ENCODE measurements at places on chromosomes 1 and 21. TPM values are rescaled to one million over a fixed set of nuclear protein-coding genes. Genes with fewer than 3 reads are reported as not detected.
A peak's percentile ranks its signal among the peaks of the same experiment; 100 is the strongest.

DNA sequence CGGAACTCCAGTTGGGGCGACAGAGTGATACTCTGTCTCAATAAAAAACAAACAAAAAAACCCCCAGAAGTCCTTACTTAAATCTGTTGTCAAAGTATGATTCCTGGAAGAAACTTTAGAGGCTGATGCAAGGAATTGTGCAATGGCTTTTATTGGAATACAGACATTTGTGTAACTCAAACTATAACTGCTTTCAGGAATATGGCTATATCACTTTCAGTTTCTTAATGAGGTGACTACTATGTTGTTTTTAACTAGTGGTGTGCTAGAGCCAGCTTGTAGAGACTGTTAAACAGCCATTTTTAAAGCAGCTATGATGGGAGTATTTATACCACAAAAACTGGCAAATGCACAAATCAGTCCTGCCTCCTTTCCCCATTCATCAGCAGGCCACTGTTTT lies 22.7 kb upstream of the DNAJC28 start:
- no peak for DNase-seq

CFAP141 gene
- not detected for total RNA-seq

DNA sequence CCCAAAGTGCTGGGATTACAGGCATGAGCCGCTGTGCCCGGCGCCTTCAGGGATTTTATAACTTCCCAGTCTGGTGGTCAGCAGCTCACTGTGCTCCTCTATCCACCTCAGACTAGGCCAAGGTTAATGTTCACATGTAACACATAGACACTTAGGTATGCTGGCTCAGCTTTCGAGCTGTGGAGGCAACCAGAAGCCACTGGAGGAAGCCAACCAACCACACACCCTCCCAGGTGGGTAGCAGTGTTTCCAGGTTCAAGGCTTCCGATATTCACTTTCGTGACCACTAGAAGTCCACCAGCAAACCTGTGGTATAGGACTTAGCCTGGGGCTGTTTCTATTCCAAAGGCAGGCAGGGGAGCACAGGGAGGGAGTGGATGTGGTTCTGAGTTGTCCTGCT lies 255.9 kb upstream of the KIAA0040 start:
- no peak for DNase-seq

KRTAP19-3 gene
- not detected for total RNA-seq

DNA sequence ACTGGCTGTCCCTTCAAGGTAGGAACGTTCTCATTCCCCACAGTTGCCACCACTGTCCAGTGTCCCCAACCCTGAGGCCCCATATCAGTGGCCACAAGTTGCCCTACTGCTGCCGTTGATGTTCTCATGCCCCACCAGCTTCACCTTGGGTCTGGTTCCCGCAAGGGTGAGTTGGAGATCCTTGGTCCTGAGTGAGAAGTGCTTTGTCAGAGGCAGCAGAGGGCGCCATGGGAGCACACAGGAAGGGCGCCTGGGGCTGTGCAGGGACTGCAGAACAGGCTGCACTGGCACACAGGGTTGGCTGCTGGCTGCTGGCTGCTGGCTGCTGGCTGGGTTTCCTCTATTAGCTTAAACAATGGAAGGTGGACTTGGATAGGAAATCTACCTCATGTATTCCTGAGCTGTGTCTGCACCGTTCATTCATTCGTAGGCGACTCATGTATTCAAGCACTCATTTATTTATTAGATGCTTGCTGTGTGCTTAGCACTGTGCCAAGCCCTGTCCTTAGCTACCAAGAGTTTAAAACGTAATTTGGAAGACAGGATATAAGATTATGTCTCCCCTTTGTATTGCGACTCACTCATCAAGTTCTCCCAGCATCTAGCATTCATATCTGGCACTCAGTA lies 2.1 kb upstream of the S100A9 start:
- DNase-seq: no peak

DMRTA2 gene
- total RNA-seq: not detected

CORT gene
- 0.32 TPM for total RNA-seq

DNA sequence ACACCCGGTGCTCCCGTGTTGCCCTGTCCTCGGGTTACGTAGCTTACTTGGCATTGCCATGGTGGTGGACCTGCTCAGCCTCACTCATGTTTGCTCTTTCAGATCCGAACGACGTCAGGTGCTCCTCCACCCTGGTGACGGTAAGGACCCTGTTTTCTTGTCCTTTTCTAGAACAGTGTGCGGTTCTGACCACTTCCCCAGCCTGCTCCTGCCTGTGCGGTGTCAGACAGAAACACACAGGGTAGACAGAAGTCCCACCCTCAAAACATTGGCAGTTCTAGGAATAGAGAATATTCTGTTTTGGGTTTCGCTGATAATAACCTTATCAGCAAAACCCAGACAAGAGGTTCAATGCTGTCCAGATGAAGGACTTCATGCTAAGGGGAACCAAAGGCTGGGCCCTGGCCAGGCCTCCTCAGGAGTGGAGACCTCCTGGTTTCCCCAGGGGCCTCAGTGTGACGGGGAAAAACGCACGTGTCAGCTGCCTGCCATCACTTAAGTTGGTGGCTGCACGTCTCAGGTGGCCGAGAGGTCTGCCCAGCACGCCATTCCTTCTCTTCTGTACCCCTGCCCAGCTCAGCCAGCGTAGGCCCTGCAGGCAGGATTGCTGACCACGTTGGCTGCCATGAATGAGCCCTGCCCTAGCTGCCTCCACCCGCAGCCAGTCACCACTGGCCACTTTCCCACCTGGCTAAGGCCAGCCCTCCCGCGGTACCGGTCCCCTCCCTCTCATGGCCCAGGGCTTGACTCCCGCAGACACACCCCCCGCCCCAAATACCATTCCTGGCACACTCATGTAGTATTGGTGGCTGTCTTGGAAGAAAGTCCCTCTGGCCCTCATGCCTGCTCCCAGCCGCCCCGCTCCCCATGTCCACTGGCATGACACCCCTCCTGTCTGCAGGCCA lies 33.6 kb downstream of the SLC37A1 start:
- DNase-seq: no peak

DNA sequence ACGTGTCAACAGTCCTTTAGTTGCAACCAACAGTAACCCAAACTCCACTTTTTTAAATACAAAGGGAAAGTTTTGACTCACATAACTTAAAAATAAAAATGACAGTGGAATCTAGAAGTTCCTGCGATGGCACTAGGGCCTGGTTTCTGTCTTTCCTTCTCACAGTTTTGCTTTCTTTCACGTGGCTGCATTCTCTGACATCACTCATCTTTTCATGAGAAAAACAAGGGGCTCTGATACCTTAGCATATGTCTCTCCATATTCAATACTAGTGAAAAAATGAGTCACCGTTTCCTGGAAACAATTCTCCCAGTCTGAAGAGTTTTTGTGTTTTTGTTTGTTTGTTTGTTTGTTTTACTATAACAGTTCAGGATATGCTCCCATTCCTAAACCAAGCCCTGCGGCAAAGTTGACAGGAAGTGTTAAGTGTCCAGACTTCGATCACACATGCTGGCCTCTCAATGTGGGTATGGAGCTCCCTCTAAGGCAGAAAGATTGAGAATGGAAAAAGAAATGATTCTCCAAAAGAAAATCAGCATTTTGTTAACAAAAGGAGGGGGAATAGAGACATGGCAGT lies 483.3 kb downstream of the TTLL7 start:
- no peak for DNase-seq

IL19 gene
- total RNA-seq: not detected

- DNase-seq: no peak
These were observed 203.8 kb upstream of the POU3F1 start for GRCh38 chr1:38250356-38250755.

F3 gene
- 0.45 TPM for total RNA-seq

- DNase-seq: no peak
These were observed 87.4 kb downstream of the UBR4 start for GRCh38 chr1:19122668-19123067.

GRCh38 chr1:229027158-229027557 lies 243.8 kb upstream of the RAB4A start:
- no peak for DNase-seq

GRCh38 chr1:201481761-201482493 lies 12.9 kb upstream of the PHLDA3 start:
- peak; percentile 72 for DNase-seq

DNA sequence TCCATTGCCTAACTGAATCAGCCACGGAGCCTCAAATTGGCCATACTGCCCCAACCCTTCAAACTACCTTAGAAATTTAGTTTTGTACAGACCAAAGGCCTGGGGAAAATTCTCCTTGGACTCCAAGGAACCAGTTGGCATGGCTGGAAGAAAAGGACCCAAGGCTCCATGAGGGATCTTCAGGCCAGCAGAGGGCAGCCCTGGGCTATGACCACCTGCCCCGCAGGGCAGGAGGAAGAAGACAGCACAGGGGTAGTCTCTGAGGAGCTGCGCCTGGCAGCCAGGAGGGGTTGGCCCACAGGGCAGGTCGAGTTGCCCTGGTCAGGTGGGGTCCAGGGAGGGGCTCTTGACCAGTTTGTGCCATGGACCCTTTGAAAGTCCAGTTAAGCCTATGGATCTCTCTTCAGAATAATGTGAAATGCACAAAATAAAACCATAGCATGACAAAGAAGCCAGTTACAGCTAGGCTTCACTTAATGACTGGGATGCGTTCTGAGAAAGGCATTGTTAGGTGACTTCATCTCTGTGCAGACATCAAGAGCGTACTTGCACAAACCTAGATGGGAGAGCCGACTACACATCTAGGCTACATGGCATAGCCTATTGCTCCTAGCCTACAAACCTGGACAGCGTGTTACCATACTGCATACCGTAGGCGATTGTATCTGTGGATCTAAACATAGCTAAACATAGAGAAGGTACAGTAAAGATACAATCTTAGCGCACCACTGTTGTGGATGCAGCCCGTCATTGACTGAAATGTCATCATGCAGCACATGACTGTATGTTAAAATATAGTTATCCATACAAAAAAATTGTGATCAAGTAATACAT lies 26.1 kb downstream of the CACNA1S start:
- peak; percentile 21 for DNase-seq

GRCh38 chr1:27365372-27366112 lies 1.2 kb downstream of the MAP3K6 start:
- peak; percentile 71 for DNase-seq

DNA sequence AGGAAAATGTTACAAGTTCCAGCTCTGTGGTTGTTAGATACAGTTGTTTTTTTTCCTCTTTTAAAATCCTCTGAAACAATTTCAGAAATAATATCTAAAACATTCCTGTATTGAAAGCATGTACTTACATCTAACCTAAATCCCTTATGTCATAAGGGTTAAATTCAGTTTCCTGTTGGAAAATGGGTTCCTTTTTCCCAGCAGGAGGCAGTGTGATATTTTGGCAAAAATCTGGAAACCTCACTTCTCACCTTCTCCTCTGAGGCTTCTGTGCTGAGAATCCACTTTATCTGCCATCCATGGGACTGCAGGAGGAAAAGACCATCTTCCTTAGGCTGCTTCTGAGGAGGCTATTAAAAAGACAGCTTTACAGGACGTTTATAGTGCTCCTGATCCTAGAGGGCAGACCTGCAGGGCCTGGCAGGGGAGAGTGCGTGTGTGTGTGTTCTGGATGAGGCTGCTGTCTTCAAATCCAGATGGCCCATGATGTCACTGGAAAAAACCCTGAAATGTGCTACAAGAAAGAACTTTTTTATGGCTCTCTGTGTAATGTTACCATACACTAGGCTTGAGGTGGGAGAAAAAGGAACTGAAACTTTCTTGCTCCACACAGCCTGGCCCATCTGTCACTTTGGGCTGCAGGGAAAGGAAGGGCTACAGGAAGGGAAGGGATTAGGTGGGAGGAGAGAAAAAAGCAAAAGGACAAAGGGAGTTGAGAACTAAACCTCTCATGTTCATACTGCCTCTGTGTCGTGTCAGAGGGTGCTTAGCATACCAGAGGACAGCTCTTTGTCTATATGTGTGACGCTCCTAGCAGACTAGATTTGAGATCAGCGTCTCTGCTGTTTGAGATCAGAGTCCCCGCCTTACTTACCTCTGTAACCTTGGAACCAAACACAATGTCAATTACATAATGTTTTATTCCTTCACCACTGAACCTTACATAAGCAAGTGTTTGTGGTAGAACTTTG lies 379.2 kb upstream of the SPAG17 start:
- DNase-seq: no peak

DNA sequence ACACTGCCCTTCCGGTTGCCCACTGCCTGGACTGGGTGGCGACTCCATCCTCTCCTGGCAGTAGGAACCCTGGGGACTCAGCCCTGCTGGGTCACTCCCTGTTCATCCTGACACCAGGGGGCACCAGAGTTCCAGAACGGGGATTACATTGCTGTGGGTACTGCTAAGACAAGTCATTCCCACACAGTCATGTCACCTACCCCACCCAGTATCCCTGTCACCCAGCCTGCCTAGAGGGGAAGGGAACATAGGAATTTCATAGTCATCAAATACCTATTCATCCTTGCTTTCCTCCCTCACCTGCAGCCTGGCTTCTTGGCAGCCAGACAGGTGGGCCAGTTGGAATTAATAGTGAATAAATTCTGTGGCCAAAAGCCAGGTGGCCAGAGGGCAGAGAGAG lies 9.8 kb upstream of the SFN start:
- peak; percentile 85 for DNase-seq

DNA sequence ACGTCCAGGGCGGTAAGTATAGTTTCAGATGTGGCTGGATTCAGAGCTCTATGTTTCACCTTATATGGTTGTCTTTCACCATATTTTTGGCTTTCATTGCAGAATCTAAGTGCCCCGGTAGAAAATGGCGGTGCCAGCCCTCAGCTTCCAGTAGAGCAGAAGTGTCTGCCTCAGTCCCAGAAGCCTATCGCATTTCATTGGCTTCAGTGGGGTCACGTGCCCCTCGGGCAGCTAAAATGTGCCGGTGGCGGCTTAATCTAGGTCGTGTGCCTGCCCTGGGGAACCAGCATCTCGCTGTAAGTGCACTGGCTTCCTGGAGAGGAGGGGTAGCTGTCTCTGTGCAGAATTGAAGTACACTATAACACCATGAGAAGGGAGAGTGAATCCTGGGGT lies 107.4 kb upstream of the MAGI3 start:
- DNase-seq: no peak

PLA2G2E gene
- total RNA-seq: not detected

GRCh38 chr1:17314491-17314971 lies 6.5 kb downstream of the PADI4 start:
- no peak for DNase-seq

DNA sequence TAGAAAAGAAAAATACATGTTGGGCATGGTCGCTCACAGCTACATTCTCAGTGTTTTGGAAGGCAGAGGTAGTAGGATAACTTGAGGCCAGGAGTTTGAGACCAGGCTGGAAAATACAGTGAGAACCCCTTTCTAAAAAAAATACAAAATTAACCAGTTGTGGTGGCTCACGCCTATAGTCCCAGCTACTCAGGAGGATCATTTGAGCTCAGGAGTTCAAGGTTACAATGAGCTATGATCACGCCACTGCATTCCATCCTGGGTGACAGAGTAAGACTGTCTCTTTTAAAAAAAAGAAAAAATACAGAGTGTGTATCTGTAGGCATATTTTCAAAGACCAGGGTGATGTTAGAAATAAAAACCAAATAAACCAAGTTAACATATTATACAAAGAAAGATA lies 57.8 kb downstream of the HFM1 start:
- DNase-seq: no peak

Measured in activated T-cell treated with anti-CD3 and anti-CD28 coated beads, Interleukin-2, amount 50 U/mL, for 4 hours (primary cell).